ENCODE measurements at places on chromosomes 6 and 20. TPM values are rescaled to one million over a fixed set of nuclear protein-coding genes. Genes with fewer than 3 reads are reported as not detected.

GRCh38 chr6:10080561-10080960 is 334.3 kb downstream of the TFAP2A start:
- H3K27ac ChIP-seq, result no peak overlapping the region
- no peaks in the 10 kb centered on the region for H3K36me3 ChIP-seq
- no peak overlapping the region for H3K4me3 ChIP-seq
- no peak for DNase-seq
- H3K4me1 ChIP-seq, result no peaks in the 10 kb centered on the region

GRCh38 chr6:54377776-54378175 is 69.5 kb downstream of the TINAG start:
- no peak overlapping the region for H3K27ac ChIP-seq
- H3K36me3 ChIP-seq, result no peaks in the 10 kb centered on the region
- no peak for DNase-seq
- H3K4me1 ChIP-seq, result no peaks in the 10 kb centered on the region

GRCh38 chr20:13263451-13263850 is 42.4 kb downstream of the ISM1 start:
- H3K4me1 ChIP-seq, result no peaks in the 10 kb centered on the region
- H3K4me3 ChIP-seq, result no peak overlapping the region
- DNase-seq, result no peak
- peaks cover 3% of the 10 kb centered on the region for H3K27me3 ChIP-seq
- H3K27ac ChIP-seq, result no peak overlapping the region
- no peaks in the 10 kb centered on the region for H3K36me3 ChIP-seq

DNA sequence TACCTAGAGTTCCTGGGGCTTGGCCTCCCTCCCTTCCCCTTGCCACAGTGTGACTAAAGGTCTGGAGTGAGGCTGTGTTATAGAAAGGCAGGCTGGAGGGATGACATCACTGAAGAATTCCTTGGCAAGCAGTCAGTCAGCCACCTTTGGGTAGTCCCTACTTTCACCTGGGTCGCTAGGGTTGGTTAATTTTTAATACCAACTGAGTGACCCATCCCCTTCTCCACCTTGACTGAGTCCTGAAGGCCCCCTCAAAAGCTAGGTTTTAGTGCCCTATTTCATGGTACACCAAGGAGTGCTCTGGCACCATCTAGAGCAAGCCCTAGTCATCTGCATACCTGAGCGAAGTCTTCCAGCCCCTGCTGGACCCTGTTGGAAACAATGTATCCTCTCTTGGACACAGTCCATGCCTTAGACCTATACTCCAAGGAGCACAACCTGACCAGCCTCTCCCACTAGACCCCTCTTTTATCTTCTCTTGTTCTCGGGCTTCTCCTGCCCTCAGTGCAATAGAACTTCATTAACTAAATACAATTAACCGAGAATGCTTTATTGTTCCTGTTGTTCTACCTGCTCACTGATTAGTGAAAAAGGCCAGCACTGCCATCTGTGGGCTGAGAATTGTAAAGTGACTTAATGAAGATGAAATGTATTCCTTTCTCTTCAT is 44.6 kb downstream of the RIN2 start:
- H3K27ac ChIP-seq, result no peak overlapping the region
- H3K4me3 ChIP-seq, result no peak overlapping the region
- no peak for DNase-seq
- no peaks in the 10 kb centered on the region for H3K36me3 ChIP-seq

DNA sequence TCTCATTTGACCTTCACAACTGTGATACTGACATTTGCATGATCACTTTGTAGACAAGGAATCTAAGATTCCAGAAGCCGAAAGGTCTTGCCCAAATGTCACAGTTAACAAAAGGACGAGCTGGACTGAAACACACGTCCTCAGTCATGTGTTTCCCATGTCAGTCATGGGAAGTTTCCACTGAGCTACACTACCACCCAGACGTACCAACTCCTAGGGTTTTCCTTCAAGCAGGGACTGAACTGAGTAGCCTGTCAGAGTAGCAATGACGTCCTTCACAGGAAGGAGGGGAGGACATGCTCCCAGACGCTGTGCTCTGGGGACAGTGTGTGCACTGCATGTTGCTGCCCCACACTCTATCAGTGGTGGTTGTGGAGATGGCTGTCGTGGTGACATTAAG is 215.8 kb upstream of the SMLR1 start:
- H3K4me3 ChIP-seq, result no peak overlapping the region
- H3K27me3 ChIP-seq, result no peaks in the 10 kb centered on the region
- no peaks in the 10 kb centered on the region for H3K36me3 ChIP-seq
- no peak for DNase-seq
- no peaks in the 10 kb centered on the region for H3K4me1 ChIP-seq

GRCh38 chr20:62668441-62669027 is 26.2 kb downstream of the SLCO4A1 start:
- no peaks in the 10 kb centered on the region for H3K27me3 ChIP-seq
- H3K4me3 ChIP-seq, result no peak overlapping the region
- no peaks in the 10 kb centered on the region for H3K4me1 ChIP-seq
- H3K27ac ChIP-seq, result no peak overlapping the region
- DNase-seq, result no peak
- H3K36me3 ChIP-seq, result peaks cover 41% of the 10 kb centered on the region

SLC4A11 gene
- 0.58 TPM for total RNA-seq

- H3K27ac ChIP-seq, result no peak overlapping the region
- no peaks in the 10 kb centered on the region for H3K27me3 ChIP-seq
- no peaks in the 10 kb centered on the region for H3K4me1 ChIP-seq
- H3K4me3 ChIP-seq, result no peak overlapping the region
These were observed 132.3 kb downstream of the ISM1 start for GRCh38 chr20:13353261-13353945.

DNA sequence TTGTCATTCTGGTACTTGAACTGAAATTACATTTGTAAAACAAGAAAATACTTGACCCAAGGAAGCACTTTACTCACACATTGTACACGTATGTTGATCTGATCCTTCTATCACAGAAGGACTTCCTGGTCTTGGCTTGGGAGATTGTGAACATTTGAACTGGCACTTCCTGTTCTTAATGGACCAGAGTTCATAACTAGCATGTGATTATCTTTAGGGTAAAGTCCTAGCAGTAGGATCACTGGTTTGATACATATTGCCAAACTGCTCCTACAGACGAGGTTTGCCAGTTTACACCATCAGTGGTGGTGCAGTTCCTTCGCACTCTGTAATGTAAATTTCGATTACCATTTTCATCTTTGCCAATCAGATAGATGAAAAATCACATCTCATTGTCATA is 12.7 kb downstream of the HECA start:
- peaks cover 93% of the 10 kb centered on the region for H3K4me1 ChIP-seq
- H3K36me3 ChIP-seq, result peaks cover 8% of the 10 kb centered on the region
- no peak for DNase-seq
- H3K4me3 ChIP-seq, result no peak overlapping the region

- H3K27me3 ChIP-seq, result peaks cover 2% of the 10 kb centered on the region
- H3K36me3 ChIP-seq, result no peaks in the 10 kb centered on the region
- H3K4me3 ChIP-seq, result peak overlapping the region; percentile 33
- DNase-seq, result no peak
These were observed 86.6 kb upstream of the TOP1 start for GRCh38 chr20:40942006-40942405.

- H3K36me3 ChIP-seq, result no peaks in the 10 kb centered on the region
- H3K27ac ChIP-seq, result no peak overlapping the region
- no peaks in the 10 kb centered on the region for H3K27me3 ChIP-seq
- no peaks in the 10 kb centered on the region for H3K4me1 ChIP-seq
- no peak for DNase-seq
These were observed 106.7 kb upstream of the AHI1 start for GRCh38 chr6:135604035-135604860.

DNA sequence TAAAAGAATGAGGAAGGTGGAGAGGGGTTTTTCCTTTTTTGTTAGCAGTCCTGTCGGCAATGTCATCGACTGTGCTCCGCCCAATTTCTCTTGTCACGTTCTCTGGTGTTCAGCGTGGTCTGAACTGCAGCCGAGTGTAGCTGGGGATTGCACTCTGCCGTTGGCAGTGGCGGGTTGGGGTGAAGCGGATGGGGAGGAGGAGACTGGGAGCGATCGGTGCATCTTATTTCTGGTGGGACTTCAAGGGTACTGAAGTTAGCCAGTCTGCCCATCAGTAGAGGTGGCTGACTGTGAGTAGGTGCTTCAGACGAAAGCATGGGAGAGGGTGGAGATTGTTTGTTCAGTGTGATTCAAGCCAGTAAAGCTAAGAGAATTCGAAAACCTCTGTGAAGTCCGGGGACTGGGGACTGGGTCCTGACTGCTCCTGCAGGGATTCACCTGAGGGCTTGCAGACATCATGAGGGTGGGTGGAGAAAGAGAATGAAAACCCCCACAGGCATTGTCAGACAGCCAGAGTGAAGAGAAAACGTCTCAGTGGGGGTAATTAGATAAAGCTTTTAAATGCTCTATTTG is 5.1 kb downstream of the RREB1 start:
- peak; percentile 44 for DNase-seq
- H3K4me3 ChIP-seq, result peak overlapping the region; percentile 82
- no peaks in the 10 kb centered on the region for H3K27me3 ChIP-seq
- H3K4me1 ChIP-seq, result peaks cover 74% of the 10 kb centered on the region

DNA sequence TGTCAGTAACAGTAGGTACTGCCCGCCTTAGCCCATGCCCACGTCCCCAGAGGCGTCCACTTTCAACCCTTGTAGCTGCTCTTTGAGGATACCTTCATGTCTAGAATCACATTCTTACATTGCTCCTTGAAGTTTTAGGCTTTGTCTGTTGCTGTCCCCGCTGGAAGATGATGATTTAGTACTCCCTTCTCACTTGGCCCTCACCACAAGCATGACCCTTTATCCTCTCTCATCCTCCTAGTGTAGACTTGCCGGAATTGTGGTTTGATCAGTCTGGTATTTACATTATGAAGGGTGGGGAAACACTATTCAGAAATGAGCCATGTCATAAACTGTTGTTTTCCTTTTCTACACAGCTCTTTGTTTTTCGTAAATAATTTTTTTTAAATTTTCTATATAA is 87.4 kb downstream of the ARID1B start:
- peaks cover 12% of the 10 kb centered on the region for H3K36me3 ChIP-seq
- H3K27ac ChIP-seq, result no peak overlapping the region
- H3K4me3 ChIP-seq, result no peak overlapping the region
- DNase-seq, result no peak

DNA sequence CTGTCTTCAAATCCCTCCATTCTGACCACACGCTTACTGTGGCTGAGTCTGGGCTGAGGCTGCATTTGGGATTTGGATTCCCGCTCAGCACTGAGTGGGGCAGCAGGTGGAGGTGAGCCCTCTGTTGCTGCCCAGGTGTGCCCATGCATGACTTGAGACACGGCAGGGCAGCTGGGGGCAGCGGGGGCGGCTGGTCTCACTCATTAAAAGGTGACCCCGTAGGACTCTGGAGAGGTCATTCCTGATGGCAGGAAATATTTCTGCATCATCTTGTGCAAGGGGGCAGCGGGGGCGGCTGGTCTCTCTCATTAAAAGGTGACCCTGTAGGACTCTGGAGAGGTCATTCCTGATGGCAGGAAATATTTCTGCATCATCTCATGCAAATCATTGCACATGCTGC is 49.8 kb downstream of the SMOC2 start:
- DNase-seq, result no peak
- H3K4me1 ChIP-seq, result no peaks in the 10 kb centered on the region
- no peak overlapping the region for H3K4me3 ChIP-seq
- H3K36me3 ChIP-seq, result no peaks in the 10 kb centered on the region
- H3K27me3 ChIP-seq, result no peaks in the 10 kb centered on the region
- no peak overlapping the region for H3K27ac ChIP-seq

ZC2HC1B gene
- total RNA-seq, result 1.5 TPM

DNA sequence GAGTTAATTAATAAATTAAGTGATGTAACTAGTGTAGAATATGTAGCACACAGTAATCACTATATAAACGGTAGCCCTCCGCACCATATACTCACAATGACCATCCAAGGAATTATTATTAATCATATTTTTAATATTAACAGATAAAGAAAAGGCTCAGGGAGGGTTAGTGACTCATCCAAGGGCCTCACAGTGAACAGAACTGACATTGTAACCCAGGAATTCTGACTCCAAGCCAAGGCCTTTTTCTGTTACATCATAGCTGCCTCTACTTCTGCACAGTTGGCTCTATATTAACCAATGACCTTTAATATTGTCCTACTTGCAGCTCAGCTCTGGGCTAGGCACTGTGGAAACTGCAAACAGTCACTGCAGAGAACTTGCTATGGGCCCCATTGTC is 117.5 kb upstream of the SIRPG start:
- H3K27me3 ChIP-seq, result peaks cover 2% of the 10 kb centered on the region
- peaks cover 17% of the 10 kb centered on the region for H3K4me1 ChIP-seq
- no peaks in the 10 kb centered on the region for H3K36me3 ChIP-seq
- peak overlapping the region; percentile 9 for H3K4me3 ChIP-seq
- H3K27ac ChIP-seq, result no peak overlapping the region

- no peaks in the 10 kb centered on the region for H3K36me3 ChIP-seq
- H3K27me3 ChIP-seq, result peaks cover 3% of the 10 kb centered on the region
- no peak overlapping the region for H3K27ac ChIP-seq
- no peak overlapping the region for H3K4me3 ChIP-seq
- H3K4me1 ChIP-seq, result no peaks in the 10 kb centered on the region
- no peak for DNase-seq
These were observed 72.9 kb downstream of the CDH26 start for GRCh38 chr20:60031107-60031506.

- no peaks in the 10 kb centered on the region for H3K36me3 ChIP-seq
- DNase-seq, result no peak
- H3K4me1 ChIP-seq, result no peaks in the 10 kb centered on the region
- no peak overlapping the region for H3K4me3 ChIP-seq
- no peak overlapping the region for H3K27ac ChIP-seq
These were observed 214.9 kb upstream of the SYNDIG1 start for GRCh38 chr20:24254480-24254879.
